ENCODE measurements at places on chromosomes 4 and X.

- no peak for DNase-seq
These were observed 84.9 kb downstream of the GAB1 start for GRCh38 chr4:143421609-143422008.

DNA sequence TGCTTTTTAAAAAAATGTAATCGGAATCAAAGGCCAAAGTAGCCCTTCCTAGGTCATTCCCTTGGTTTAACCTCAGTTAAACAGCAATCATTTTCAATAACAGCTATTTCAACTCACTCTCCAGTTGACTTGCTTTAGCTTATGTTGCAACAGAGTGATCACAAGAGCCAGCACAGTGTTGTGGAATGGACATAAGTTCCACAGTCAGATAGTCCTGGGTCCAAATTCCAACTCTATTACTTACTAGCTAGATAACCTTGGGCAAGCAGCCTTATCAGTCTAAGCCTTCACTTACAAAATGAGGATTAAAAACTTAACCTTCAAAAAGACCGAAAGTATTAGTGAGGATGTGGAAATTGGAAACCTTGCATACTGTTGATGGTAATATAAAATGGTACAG, 9.2 kb upstream of the GPC3 start:
- no peak for DNase-seq

GRCh38 chrX:16136080-16136479, 12.7 kb downstream of the GRPR start:
- DNase-seq: no peak

- DNase-seq: no peak
These were observed 29.1 kb upstream of the CRMP1 start for GRCh38 chr4:5921981-5922380.

DNA sequence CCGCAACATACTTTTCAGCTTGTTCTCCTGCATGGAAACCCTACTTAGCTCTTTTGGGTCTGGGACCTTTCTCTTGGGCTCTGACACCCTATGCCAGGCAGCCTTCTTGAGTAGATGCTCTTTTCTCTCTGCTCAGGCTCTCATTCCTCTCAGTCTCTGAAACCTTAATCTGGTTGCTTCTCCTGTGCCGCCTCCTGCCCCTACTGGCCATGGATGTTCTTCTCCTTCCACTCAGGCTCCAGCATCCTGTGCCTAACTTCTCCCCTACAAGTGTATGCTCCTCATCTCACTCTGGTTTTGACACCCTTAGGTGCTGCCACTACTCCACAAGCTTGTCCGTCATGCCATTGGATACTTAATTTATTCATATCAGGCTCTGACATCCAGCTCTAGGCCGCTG, 15.2 kb downstream of the BLTP1 start:
- DNase-seq: no peak

- DNase-seq: no peak
These were observed 64.4 kb downstream of the ASMT start for GRCh38 chrX:1679238-1679637.

DNA sequence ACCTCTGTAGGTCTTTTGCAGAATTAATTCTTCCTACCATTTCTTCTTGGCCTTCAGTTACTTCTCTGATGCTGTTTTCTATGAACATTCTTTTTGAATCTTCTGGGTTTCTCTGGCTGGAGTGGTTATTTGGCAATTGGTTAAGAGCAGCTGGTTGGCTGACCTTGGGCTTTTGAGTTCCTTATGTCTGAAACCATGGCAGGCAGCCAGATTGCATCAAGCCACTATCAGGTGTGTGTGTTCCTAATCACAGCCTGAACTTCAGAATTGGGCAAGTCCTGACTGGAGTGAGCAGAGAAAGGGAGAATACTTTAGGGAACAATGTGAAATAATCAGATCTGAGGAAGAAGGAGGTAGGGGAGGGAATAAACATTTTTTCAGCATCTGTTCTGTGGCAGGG, 90.2 kb downstream of the ARHGAP10 start:
- no peak for DNase-seq

GRCh38 chr4:27595571-27596360, 735.1 kb downstream of the STIM2 start:
- no peak for DNase-seq

- no peak for DNase-seq
These were observed 8.7 kb downstream of the GUCY2F start for GRCh38 chrX:109472939-109473735.

GRCh38 chrX:6002056-6002455, 226.6 kb downstream of the NLGN4X start:
- no peak for DNase-seq

DNA sequence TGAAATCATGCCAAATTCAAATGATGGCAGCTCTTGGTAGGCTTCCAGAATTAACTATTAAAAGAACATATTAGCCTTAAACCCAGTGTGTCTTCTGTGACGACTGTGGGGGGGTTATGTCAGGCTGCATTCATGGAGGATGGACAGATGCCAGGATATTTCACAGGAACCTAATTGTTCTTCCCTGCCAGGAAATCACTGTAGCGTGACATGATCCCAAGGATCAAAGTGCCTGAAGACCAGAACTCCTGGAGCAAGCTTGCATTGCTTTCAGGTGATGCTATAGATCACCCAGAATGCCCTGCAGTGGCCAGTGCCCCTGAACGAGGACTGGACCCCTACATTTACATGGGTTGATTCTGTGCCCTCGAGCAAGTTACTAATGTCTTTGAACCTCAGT, 1093.0 kb upstream of the TENM3 start:
- no peak for DNase-seq

DNA sequence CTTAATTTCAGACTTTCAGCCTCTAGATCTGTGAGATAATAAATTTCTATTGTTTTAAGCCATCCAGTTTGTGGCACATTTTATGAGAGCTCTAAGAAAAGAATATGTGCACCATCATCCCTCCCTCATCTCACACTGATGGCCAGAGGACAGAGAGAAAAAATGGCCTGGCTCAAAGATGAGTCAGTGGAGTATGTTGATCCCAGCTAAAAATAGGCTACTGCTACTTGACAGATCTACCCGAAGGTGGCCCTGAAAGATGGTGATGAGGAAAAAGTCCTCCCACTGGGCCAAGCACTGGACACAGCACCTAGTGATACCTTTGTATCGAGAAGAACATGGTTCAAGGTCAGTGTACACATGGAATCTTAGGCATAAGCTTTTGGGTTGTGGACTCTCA, 38.2 kb upstream of the DCTD start:
- DNase-seq: no peak

- no peak for DNase-seq
These were observed 16.9 kb upstream of the ANOS1 start for GRCh38 chrX:8748855-8749254.

- DNase-seq: no peak
These were observed 3.5 kb downstream of the RAB9B start for GRCh38 chrX:103828529-103828928.

- DNase-seq: no peak
These were observed 60.6 kb downstream of the NBDY start for GRCh38 chrX:56789518-56790070.

- DNase-seq: peak; percentile 65
These were observed 14.1 kb downstream of the ZNF157 start for GRCh38 chrX:47384502-47384901.

DNA sequence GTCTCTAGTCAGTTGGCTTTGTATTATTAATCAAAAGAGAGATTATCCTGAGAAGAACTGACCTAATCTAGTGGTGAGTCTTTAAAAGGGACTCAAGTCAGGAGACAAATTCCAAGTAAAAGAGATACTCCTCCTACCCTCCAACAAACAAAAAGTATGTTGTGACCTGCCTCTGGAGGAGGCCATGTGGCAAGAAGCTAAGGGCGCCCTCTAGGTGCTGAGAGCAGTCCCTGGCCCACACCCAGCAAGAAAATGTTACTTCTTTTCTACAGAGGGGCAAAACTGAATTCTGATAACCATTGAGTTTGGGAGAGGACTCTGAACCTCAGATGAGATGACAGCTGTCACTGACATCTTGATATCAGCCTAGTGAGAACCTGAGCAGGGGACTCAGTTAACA, 953.6 kb upstream of the AGA start:
- no peak for DNase-seq

GRCh38 chrX:132488819-132489577, at the start of gene MBNL3:
Gene MBNL3, minus strand, starts transcription at chrX:132489038. Its CDS starts 49,427 bp downstream, at chrX:132439611.
- DNase-seq: peak; percentile 52

- no peak for DNase-seq
These were observed 152.9 kb downstream of the RTL3 start for GRCh38 chrX:78506248-78506647.

DNA sequence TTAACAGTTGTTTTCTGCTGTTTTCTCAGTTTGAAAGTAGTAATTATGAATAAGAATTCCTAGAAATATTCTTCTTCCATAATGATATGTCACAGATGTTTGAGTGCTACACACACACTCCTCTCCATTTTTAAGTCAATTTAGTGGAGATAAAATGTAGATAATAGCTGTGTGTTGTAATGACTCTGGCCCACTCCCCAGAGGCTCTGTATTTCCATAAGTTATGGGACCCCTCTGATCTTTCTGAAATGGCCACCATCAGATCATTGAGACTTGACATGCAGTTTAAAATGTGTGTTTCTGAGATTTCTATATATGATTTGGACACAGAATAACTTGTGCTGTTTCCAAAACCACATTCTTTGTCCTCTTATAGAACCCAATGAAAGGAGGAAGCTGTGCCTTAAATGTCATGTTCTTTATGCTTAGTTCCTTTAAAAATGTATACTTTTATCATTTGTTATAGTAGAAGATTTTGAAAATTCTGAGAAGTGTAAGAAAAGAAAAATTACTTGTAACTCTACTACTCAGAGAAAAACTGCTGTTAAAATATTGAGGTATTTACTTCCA, 46.4 kb downstream of the GAB1 start:
- DNase-seq: no peak

DNA sequence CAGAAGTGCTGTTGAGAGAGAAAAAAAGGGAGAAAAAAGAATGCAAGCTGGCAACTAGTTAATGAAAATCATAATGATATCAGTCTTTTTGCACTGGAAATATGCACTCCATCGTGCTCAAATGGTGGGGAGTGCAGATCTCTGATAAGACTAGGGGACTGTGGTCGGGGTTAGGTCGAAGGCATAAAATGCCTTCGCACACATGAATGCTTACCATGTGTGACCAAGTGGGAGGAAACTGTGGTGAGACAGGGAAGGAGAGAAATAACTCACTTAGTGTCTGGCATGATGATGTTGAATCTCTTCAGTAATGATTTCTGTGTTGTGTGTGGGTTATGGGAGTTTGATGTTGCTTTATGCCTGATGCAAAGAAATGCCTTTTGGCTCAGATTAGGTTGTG, 358.9 kb downstream of the FBXO8 start:
- DNase-seq: no peak

DNA sequence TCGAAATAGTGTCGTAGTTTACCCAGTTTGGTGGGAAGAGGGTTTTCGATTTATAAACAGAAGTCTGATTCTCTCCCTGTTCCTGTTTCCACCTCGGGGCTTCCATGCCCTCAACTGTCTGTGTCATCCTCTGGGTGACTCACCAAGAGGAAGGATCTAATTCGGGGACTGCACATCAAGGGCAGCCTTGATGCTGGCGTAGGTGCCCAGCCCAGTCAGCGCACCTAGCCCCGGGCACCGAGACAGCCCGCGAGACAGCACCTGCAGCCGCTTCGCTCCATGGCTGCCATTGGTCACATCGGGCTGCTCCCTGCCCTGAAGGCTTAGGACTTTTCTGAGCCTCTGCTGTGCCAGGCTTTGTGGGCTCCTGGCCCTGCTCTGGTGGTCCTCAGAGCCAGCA, 7.7 kb downstream of the ABCD1 start:
- DNase-seq: no peak

GRCh38 chr4:26995316-26995715, 134.7 kb downstream of the STIM2 start:
- no peak for DNase-seq

DNA sequence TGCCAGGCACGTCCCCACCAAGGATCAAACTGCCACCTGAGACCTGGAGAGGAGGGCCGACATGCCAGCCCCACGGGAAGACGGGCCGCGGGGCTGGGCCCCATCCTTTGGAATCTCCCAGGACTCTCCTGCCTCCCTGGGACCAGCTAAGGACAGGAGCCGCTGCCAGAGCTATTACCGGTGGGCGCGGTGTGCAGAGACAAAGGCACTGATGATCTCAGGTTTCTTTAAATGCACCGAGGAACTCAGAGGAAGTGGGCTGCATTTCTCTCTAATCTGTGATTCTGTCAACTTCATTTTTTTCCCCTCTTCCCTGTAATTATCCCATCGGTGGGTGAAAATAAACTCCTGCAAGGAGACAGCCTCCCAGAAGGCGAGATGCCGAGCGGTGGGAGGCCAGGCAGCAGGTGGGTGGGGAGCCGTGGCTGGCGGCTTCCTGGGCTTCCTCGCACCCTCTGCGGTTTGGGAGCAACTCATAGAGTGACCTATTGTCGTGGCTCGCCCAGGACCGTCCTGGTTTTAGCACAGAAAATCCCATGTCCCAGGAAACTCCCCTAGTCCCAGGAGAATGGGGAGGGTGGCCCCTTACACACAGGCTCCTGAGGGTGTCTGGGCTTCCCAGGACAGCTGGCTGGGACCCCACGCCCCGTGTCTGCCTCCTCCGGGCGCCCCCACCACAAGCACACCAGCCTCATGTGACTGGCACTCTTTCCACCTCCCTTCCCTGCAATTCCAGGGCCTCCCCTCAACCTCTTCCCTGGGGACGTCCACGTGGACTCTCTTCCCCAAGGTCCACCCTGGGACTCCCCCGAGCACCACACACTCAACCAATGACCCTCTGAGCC, 62.3 kb upstream of the ADRA2C start:
- DNase-seq: no peak

- DNase-seq: no peak
These were observed 486.6 kb upstream of the TENM3 start for GRCh38 chr4:181756451-181757095.
